Activated CD8-positive, alpha-beta memory T cell treated with anti-CD3 and anti-CD28 coated beads, Interleukin-2, amount 10 ng/mL, durations not matched to agents 7 days and 5 days (primary cell): ENCODE measurements at places on chromosomes 16 and 17. TPM values are rescaled to one million over a fixed set of nuclear protein-coding genes. Genes with fewer than 3 reads are reported as not detected.
A peak's percentile ranks its signal among the peaks of the same experiment; 100 is the strongest.

TPSD1 gene
- not detected for total RNA-seq

ABAT gene
- total RNA-seq, result 4.0 TPM

- H3K36me3 ChIP-seq, result no peaks in the 10 kb centered on the region
- peaks cover 10% of the 10 kb centered on the region for H3K4me1 ChIP-seq
- no peak overlapping the region for H3K27ac ChIP-seq
- peaks cover 5% of the 10 kb centered on the region for H3K27me3 ChIP-seq
- DNase-seq, result no peak
These were observed 32.4 kb upstream of the NF1 start for GRCh38 chr17:31062346-31062745.

- H3K4me1 ChIP-seq, result peaks cover 51% of the 10 kb centered on the region
- DNase-seq, result no peak
- H3K27ac ChIP-seq, result peak overlapping the region; percentile 66
- no peak overlapping the region for H3K4me3 ChIP-seq
- H3K36me3 ChIP-seq, result peaks cover 27% of the 10 kb centered on the region
These were observed 12.0 kb downstream of the PGS1 start for GRCh38 chr17:78390241-78391050.

DNA sequence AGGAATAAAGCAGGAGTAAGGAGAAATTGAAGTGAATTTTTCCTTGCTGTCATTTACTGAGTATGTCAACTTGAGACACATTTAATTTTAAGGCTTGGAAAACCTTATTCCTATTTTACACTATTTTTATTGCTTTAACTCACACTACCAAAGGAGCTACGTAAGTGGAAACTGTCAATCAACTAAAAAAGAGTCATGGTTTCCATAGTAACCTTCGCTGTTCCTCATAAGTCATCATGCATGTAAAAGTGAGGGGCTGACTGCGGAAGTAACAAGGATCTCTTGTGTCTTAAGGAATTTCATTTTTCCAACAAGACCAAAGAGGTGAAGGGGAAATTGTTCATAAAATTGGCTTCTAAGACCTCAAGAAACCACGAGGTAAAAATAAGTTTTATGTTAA lies 516.2 kb upstream of the CA10 start:
- no peaks in the 10 kb centered on the region for H3K27me3 ChIP-seq
- H3K4me1 ChIP-seq, result no peaks in the 10 kb centered on the region
- no peak overlapping the region for H3K27ac ChIP-seq
- H3K4me3 ChIP-seq, result no peak overlapping the region

DNA sequence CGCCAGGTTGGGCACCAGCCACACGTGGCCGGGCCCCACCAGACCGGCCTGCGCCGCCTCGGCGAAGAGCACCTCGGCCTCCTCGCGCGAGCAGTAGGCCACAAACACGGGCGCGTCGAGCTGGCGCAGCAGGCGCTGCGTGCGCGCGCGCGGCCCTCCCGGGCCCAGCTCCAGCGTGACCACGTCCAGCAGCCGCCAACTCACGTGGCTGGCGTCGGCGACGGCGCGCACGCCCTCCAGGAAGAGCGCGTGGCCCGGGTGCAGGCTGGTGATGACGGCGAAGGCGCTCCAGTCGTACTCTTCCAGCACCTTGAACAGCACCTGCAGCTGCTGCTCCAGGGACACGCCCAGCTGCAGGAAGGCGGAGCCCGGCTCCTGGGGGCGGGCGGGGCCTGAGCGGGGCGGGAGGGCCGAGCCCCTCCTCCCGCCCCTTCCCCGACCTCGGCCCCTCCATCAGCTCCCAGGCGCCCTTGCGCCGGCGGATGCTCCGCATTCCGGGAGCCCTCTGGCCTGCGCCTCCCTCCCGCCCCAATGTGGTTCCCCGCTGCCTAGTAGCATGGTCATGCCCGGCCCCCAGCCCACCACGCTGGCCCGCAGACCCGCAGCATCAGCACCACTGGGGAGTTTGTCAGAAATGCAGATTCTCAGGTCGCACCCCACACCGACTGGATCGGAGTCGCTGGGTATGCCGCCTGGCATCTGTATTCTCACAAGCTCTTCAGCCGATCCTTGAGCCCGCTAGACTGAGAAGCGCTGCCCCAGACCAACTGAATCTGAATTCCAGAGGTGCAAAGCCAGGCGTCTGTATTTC lies 7.2 kb downstream of the GRIN2C start:
- peaks cover 3% of the 10 kb centered on the region for H3K4me1 ChIP-seq
- H3K27me3 ChIP-seq, result peaks cover 51% of the 10 kb centered on the region
- H3K27ac ChIP-seq, result no peak overlapping the region
- no peaks in the 10 kb centered on the region for H3K36me3 ChIP-seq
- H3K4me3 ChIP-seq, result peak overlapping the region; percentile 50
- peak; percentile 68 for DNase-seq

DNA sequence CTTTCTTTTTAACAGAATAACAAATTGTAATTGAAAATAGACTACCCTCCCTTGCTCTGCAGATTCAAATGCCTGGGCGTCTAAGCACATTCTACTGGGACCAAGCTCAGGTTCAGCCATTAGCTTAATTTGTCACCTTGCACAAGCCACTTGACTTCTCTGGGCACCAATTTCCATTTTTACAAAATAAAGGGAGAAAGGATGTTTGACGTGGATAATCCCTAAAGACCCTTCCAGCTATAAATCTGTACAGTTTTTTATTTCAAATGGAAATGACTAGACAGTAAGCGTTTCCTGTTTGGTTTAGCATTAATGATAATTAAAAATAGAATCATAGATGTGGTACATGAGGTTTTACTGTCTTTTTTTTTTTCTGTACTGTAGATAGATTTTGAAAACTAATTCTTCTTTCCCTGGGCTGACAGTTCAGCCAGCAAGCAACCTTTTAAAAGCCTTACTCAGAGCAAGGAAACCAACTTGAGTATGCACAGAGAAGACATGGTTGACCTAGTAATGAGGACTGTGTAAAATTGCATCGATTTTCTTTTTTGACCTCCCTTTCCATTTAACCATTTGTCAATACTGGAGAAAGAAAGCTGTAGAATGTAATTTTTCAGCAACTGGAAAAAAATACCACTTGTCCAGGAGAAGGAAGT lies 1329.5 kb upstream of the CDH8 start:
- no peaks in the 10 kb centered on the region for H3K27me3 ChIP-seq
- no peaks in the 10 kb centered on the region for H3K36me3 ChIP-seq

DNA sequence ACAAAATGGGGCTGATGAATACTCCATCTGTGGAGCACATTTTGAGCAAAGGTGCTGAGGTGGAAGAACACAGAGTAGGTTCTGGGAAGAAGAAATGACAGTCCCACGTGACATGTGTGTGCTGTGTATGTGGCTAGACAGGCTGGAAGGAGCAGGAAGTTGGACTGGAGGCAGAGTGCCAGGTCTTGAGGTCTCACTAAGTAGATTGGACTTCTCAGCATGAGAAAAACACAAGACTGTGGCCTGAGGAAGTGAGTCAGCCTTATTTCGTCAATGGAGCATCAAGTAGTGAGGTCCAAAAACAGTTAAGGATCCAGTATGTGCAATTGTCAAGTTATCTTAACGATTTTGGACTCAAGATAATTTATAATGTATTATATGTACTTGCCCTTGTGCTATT lies 736.5 kb downstream of the KCNJ2 start:
- no peak for DNase-seq
- H3K27me3 ChIP-seq, result no peaks in the 10 kb centered on the region
- H3K4me3 ChIP-seq, result no peak overlapping the region
- H3K4me1 ChIP-seq, result no peaks in the 10 kb centered on the region
- no peaks in the 10 kb centered on the region for H3K36me3 ChIP-seq

DNA sequence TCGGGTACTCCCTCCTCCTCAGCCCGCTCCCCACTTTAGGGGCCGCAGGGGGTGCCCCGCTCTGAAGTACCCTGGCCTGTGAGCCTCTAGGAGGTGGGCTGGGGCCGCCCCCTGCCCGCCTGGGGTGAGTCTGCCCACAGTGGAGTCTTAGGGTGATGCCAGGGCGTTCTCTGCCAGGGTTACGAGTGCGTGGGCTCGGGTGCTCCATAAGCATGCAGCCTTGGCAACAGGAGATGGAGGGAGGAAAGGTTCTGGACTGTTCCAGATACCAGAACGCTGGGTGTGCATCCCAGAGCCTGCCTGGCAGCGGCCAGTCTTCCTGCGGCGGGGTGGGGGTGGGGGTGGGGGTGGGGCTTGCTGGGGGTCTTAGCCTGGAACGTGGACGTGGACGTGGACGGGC lies 15.9 kb downstream of the CACNA1H start:
- H3K27me3 ChIP-seq, result no peaks in the 10 kb centered on the region
- no peaks in the 10 kb centered on the region for H3K4me1 ChIP-seq
- DNase-seq, result no peak
- H3K4me3 ChIP-seq, result no peak overlapping the region
- no peak overlapping the region for H3K27ac ChIP-seq
- H3K36me3 ChIP-seq, result no peaks in the 10 kb centered on the region

DNA sequence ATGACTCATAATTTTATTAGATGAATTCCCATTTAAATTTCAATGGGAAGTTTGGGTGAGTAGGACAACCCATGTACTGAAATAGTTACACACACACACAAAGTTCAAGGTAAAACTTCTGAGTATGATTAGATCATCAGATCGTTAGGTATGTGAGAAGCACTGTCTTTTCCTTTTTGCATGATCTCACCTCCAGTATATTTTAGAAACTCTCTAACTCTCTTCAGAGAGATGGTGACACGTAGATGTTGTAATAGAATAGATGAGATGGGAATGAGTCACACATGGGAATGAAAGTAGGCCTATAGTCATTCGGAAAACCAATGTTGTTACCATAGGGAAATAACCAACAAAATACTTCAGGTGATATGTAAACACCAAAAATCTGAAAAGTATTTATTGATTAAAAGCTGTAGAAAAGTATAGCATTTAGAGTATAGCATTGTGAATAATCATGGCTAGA lies 22.2 kb downstream of the KRT23 start:
- H3K4me1 ChIP-seq, result peaks cover 1% of the 10 kb centered on the region
- H3K36me3 ChIP-seq, result no peaks in the 10 kb centered on the region
- H3K4me3 ChIP-seq, result no peak overlapping the region

DNA sequence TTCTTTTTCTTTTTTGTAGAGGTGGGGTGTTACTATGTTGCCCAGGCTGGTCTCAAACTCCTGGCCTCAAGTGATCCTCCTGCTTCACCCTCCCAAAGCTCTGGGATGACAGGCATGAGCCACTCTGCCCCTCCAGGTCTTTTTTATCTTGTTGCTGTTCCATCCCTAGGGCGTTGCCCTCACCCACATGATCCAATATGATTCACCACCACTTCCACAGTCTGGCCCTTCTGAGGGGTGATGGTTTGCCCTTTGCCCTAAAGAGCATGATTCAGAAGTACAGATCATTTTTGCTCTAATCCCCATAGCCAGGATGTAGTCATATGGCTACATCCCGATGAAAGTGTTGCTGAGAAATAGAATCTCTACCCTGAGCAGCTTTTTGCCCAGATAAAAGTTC lies 18.8 kb downstream of the STX4 start:
- no peak overlapping the region for H3K4me3 ChIP-seq
- H3K4me1 ChIP-seq, result peaks cover 19% of the 10 kb centered on the region
- DNase-seq, result no peak
- no peak overlapping the region for H3K27ac ChIP-seq
- peaks cover 4% of the 10 kb centered on the region for H3K36me3 ChIP-seq

ZNF764 gene
- total RNA-seq, result 15.6 TPM

VPS4A gene
- total RNA-seq, result 38.9 TPM

DNA sequence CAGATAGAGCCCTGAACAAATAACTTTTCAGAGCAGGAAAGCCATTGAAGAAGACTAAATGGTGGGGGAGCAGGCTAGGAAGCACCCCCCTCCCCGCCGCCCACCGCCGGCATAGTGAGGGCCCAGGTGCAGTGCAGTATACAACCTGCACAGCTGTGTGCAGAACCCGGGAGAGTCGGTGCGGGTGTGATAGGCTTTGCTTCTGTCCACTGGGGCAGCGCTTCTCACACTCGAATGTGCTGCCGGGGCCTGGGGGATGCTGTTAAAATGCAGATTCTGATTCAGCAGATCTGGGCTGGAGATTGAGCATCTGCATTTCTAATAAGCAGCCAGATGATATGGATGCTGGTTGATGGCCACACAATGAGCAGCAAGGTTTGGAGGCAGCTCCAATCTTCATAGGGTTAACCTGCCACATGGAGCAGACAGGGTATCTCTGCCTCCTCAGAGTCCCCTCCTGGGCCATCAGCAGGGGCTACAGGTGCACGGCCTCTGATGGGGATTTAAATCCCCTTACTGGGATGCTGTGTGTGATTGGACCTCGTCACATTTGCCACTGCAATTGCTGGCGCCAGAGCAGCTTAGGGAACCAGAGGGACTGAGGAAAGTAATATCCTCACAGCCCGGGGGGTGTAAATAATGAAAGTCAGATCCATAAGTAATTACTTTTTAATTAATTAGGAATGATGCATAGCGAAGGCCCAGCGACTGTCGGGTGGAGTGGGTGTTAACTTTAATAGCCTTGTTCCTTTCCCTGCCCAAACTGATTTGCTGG lies 172.0 kb upstream of the RPL38 start:
- H3K4me1 ChIP-seq, result peaks cover 21% of the 10 kb centered on the region
- no peaks in the 10 kb centered on the region for H3K36me3 ChIP-seq
- H3K4me3 ChIP-seq, result no peak overlapping the region
- H3K27me3 ChIP-seq, result peaks cover 22% of the 10 kb centered on the region
- H3K27ac ChIP-seq, result no peak overlapping the region

GRCh38 chr16:80968386-80969113 lies 38.1 kb downstream of the CMC2 start:
- no peak for DNase-seq
- no peak overlapping the region for H3K27ac ChIP-seq
- H3K36me3 ChIP-seq, result peaks cover 16% of the 10 kb centered on the region
- no peak overlapping the region for H3K4me3 ChIP-seq

DNA sequence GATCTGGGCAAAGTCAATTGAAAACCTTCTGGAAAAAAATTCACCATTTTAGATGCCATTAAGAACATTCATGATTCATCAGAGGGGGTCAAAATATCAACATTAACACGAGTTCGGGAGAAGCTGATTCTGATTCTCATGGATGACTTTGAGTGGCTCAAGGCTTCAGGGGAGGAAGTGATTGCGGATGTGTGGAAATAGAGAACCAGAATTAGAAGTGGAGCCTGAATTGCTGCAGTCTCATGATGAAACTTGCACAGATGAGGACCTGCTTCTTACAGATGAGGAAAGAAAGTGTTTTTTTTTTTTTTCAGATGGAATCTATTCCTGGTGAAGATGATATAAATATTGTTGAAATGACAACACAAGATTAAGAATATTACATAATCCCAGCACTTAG lies 12.9 kb downstream of the ITGAX start:
- peaks cover 23% of the 10 kb centered on the region for H3K36me3 ChIP-seq
- peaks cover 39% of the 10 kb centered on the region for H3K4me1 ChIP-seq
- no peak for DNase-seq
- no peak overlapping the region for H3K4me3 ChIP-seq
- no peak overlapping the region for H3K27ac ChIP-seq

DNA sequence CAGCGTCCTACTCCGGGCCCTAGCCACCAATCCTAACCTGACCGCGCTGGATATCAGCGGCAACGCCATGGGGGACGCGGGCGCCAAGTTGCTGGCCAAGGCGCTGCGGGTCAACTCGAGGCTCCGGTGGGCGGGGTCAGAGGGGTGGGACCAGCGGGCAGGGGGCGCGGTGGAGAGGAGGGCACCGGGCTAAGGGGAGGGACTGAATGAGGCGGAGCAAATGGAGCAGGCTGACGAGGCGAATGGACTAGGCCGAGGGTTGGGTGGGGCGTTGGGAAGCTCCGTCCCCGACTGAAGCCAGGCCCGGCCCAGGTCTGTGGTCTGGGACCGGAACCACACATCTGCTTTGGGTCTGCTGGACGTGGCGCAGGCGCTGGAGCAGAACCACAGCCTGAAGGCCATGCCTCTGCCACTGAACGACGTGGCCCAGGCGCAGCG lies 4.6 kb downstream of the CARMIL2 start:
- DNase-seq, result no peak
- H3K36me3 ChIP-seq, result peaks cover 27% of the 10 kb centered on the region
- no peak overlapping the region for H3K27ac ChIP-seq
- H3K4me1 ChIP-seq, result peaks cover 13% of the 10 kb centered on the region
- H3K4me3 ChIP-seq, result no peak overlapping the region

FOXC2 gene
- not detected for total RNA-seq

TPSG1 gene
- not detected for total RNA-seq

HID1 gene
- not detected for total RNA-seq
